Renal cortical epithelial cell (primary cell): ENCODE measurements at places on chromosomes 3 and 15.

GRCh38 chr3:171156401-171157010 is 130.0 kb upstream of the SLC2A2 start:
- peak; percentile 65 for DNase-seq

GRCh38 chr3:8764528-8764927 is 4.9 kb downstream of the OXTR start:
- no peak for DNase-seq

DNA sequence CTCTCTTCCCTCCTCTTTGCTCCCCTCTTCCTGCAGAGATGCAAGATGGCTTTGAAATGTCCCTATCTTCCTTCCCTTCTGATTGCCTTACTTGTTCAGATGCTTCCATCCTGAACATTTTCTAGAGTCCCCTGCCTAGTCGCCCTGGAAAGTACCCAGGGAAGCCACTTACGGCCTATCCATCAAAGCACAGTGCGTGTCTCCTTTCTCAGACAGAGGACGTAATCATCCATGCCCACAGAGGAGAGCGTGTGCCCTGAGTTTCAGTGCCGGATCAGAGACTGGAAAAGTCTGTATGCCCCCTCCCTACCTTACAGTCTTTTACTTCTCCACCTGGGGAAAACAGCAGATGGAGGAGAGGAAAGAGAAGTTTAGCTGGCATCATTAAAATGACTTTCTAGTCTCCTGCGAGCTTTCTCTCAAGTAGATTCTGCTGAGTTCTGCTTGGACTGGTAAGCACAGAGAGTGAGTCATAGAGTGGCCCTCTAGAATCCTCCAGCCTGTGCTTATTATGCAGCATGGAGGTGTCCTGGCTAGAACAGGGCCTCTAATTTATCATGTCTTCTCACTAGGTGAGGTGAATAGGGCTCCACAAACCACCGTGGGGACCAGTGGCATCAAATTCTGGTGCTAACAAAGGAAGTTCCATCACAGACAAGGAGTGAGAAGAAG is 114.6 kb downstream of the SLCO3A1 start:
- peak; percentile 81 for DNase-seq

DNA sequence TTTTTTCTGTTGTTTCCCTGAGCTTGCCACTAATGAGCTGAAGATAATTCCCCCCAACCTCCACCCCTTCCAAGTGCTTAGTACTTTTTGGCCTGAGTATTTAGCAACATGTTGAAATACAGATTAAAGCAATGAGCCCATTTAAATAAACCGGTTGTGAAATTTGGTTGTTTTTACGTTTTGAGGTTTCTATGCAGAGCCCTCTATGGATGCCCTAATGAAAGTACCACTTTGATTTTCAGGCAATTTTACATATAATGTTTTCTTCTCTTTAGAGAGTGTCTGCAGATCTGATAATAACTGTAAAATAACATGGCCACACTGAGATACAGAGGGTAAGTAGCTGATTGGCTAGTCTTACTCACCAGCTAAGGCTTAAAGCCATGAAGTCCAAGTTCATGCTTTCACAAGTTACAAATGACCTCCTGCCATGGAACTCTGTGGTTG is 139.4 kb upstream of the SLC7A14 start:
- DNase-seq, result no peak

DNA sequence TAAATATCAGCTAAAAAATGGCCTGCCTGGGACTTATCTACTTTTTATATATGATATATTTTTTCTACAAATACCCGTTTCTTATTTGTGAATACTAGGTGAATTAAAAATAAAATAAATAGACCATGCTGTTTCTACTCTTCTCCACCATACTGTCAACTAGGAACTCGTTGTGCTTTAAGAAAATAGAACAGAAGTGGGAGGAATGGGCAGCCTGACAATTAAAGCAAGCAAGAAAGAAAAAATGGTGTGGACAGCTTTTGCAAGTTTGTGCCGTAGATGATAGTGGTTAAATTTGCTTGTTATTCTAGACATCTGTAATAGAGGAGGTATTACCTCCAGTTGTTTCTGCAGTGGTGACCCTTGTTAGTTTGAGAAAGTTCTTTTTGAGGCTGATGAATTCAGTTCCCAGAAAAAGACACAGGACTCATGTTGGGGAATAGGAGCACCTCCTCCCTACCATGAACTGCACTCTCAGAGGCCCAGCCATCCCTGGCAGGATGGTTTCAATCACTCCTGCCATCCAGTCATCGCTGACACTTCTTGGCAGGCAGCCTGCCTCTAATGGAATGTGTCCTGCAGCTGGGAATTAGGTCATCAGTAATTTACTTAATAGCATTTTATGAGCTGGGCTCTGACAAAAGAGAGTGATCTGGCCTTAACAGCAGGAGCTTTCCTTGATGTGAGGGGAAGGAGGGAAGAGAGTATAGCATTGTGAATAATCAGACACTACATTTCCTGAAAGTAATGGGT is 105.0 kb upstream of the GAP43 start:
- peak; percentile 93 for DNase-seq

DNA sequence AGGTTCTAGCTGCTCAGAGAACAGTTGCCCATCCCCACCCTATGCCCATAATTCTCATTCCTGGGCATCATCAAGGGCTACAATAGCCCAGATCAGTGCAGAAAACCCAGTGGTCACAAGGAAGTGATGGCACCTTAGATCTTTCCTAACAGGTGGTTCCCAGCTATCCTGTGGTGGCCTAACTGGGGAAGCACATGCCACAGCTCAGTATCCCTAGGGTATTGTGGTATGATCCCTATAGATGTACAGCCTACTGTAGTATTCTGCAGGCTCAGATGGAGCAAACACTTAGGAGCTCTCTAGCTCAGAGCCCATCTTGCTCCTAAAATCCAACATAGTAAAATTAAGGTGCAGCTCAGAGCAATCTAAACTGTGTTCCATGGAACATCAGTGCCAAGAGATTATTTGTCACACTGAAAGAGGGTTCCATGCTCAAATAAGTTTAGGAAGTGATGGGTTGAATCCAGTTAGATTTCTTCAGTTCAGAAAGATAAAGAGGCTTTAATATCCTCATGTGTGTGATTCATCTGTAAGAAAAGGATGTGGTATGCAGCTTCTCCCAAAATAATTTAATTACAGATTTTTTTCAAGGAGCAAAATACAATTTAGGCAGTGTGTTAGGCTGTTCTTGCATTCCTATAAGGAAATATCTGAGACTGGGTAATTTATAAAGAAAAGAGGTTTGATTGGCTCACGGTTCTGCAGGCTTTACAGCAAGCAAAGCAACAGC is 4.4 kb downstream of the A4GNT start:
- DNase-seq, result no peak

GRCh38 chr3:58627941-58628340 is 38.6 kb downstream of the FAM3D start:
- peak; percentile 44 for DNase-seq

DNA sequence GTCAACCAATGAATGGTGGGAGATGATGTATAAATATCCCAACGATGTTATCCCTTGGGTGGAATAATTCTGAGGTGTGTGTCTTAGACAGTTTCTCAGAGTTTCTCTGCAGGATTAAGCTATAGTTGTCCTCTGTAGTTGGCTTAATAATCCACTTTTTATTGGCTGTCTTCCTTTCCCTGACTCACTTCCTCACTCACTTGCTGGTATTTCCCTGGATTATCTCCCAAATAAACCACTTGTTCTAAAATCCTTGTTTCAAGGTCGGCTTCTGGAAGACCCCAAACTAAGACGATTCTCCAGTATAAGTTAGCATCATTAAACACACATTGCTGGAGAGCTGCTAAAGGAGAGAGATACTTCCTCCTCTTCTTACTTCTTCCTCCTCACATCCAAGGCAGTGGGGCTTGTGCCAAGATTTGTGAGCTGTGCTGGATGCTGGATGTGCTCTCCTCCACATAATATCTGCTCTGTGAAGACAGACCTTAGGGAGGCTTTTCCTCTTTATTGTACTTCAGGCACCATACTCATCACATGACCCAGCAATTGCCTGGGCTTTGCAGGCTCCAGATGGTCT is 22.5 kb upstream of the ROPN1 start:
- no peak for DNase-seq

GRCh38 chr3:106381286-106381938 is 512.6 kb upstream of the CBLB start:
- no peak for DNase-seq

DNA sequence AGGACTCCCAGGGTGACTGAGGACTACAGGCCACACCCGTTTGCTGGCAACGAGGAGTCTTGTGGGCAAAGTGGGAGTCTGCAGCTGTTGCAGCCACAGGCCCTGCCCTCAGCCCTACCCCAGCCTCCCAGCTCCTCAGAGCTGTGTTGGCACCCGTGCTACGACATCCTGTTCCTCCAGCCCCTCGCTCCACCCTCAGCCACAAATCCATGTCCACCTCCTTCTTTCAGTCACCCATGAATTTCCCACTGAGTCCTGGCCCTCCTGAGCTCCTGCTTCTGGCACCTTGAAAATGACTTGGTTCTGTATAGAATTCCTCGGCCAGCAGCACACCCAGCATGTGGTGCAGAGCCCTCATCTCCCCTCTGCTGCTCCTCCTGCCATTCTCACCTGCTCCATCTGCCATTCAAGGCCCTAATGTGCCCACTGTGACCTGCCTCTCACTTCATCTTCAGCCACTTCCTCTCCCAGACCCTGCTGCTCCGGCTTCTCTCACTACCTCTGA is 20.9 kb upstream of the VILL start:
- DNase-seq, result no peak

DNA sequence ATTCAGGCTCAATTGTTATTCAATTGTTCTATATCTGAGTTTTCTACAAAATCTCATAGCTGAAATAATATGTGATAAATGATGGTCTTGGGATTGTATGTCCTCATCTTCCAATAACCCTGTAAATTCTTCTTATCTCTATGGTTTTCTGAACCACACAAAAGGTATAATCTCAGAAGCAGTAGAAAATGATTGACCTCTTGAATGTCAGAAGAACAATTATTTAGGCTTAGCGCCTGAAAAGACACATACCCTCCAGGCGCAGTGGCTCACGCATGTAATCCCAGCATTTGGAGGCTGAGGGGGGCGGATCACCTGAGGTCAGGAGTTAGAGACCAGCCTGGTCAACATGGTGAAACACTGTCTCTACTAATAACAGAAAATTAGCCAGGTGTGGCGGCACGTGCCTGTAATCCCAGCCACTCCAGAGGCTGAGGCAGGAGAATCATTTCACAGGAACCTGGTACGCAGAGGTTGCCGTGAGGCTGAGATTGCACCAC is 288.0 kb upstream of the TBC1D5 start:
- no peak for DNase-seq

DNA sequence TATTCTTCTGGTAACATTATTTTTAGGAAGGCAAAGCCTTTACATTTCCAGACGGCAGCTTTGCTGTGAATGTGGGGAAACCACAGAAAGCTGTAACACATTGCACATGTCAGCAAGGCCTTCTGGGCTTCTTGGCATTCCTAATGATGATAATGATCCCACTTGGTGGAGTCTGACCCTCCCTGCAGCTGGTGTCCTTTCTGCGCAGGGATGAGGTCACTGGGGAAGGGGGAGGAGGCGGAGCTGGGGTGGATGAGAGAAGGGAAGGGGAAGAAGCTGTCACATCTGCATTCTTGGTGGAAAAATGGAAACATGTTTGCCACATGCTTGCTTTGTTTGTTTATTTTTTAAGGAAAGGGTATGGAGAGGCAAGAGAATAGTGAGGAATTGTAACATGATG is 68.6 kb downstream of the FILIP1L start:
- DNase-seq, result no peak

GRCh38 chr3:56783644-56784447 is 17.9 kb downstream of the ARHGEF3 start:
- DNase-seq, result peak; percentile 77

DNA sequence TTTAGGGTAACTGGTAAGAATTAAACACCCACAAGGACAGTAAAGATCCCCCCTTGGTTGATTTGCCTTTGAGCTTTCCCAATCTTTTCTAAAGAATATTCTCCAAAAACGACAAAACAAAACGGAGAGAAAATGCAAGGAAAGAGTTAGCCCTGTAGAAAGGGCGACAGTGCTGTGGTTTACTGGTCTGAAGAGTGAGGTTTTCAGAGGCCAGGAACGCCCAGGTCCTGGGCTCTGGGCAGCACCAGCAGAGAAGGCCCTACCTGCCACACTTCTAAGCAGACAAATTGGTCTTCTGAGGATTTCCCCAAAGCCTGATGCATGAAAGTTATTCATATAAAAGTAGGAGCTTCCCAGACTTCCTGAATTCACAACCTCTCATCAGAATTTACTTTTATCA is 119.3 kb downstream of the KCNMB2 start:
- no peak for DNase-seq

DNA sequence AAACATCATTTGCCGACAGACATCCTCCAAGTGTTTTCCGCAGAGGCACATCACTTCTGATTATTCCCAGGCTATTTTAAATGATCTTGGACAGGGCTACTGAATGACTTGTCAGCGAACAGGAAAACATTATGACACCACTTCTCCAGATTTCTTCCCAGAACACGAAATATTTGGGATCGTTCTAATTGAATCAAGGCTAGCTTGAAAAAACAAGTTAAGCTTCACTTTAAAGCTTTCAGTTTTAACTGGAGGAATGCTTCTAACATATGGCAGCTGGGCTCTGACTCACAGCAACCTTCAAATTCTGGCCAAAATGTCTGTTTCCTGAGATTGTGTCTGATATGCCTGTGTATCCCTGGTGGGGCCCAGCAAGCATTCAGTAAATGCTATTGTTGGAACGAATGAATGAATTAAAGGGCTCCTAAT is 127.0 kb upstream of the ICE2 start:
- DNase-seq, result no peak

DNA sequence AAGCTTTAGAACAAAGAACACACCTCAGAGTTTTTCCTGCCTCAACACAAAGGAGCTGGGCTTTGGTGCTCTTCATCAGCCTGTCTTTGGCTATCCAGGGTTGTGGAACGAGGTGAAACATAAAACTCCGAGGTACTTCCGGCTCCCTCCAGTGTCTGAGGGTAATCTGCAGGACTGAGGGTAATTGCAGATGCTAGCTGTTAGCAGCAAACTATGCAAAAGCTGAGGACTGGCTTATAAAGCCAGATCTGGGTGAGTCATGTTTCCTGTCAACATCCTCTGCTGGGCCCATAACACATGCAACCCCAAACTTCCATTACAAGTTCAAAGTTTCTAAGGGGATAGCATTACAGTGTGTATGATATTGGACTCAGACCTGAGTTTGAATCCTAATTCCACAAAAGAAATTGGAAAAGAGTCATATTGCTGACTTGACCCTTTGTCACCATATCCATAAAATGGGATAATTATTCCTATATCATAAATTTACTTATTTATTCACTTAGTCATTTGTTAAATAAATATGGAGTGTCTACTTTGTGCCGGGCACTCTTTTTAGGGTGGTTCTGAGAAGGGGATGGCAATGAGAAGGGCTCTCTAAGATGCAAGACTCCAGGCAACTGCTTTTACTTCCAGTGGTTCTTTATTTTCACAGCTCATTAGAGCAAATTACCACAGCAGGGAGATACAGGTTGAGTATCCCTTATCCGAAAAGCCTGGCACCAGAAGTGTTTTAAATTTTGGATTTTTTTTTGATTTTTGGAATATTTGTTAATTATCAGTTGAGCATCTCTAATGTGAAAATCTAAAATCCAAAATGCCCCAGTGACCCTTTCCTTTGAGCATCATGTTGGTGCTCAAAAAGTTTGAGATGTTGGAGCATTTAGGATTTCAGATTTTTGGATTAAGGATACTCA is 9.5 kb upstream of the TRIM69 start:
- DNase-seq, result peak; percentile 92
